ENCODE measurements at places on chromosomes 11 and 22. TPM values are rescaled to one million over a fixed set of nuclear protein-coding genes. Genes with fewer than 3 reads are reported as not detected.

ASRGL1 gene
- 0.74 TPM for total RNA-seq

TRIM5 gene
- total RNA-seq: 5.9 TPM

RASSF10 gene
- total RNA-seq: not detected

SERHL2 gene
- total RNA-seq: 0.69 TPM

SLCO2B1 gene
- not detected for total RNA-seq

EMID1 gene
- not detected for total RNA-seq

FKBP2 gene
- 14.6 TPM for total RNA-seq

ESAM gene
- 0.38 TPM for total RNA-seq
